ENCODE measurements at places on chromosomes 16 and 17.

DNA sequence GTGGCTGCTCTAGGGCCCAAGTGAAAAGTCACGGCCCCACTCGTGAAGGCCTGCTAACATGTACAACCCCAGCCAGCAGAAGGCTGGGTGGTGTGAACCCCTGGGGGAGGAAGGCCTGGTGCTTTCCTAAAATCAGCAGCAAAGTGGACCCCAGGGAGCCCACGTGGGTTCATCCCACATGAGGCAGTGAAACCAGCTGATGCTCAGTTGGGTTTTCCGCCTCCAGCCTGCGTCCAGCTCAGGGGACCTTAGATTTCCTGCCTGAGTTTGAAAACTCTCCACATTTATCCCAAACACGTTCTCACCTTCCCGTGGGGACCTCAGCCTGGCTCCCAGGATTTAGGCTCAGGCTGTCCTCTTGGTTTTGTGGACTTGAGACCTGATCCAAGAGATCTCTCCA, 85.8 kb downstream of the SOCS1 start:
- DNase-seq: no peak

- no peak for DNase-seq
Observed at GRCh38 chr16:14011846-14012245, 59.3 kb upstream of the MRTFB start.

DNA sequence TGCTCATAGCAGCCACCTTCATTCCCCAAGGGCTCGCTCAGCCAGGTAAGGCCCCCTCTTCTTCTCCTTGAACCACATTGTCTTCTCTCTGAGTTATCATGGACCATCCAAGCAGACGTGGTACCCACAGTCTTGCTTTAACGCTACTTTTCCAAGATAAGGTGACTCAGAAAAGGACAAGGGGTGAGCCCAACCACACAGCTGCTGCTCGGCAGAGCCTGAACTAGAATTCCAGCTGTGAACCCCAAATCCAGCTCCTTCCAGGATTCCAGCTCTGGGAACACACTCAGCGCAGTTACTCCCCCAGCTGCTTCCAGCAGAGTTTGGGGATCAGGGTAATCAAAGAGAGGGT, 272 bp downstream of the CCL2 start:
- no peak for DNase-seq

DNA sequence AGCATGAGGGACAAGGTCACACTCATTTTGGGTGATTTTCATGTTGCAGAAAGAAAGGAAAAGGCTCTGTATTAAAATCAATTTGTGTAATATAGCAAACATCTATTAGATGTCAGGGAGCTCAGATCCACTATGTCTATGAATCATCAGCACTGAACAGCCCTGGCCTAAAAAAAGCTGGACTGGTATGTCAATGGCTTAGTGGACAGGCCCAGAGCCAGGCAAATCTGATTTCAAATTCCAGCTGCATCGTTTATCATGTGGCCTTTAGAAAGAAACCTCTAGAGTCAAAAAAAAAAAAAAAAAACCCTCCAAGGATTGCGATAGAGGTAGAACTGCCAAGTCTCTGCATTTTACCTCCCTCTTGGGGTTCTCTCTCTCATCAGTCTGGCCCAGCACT, 5.4 kb downstream of the GAS7 start:
- DNase-seq: no peak

DNA sequence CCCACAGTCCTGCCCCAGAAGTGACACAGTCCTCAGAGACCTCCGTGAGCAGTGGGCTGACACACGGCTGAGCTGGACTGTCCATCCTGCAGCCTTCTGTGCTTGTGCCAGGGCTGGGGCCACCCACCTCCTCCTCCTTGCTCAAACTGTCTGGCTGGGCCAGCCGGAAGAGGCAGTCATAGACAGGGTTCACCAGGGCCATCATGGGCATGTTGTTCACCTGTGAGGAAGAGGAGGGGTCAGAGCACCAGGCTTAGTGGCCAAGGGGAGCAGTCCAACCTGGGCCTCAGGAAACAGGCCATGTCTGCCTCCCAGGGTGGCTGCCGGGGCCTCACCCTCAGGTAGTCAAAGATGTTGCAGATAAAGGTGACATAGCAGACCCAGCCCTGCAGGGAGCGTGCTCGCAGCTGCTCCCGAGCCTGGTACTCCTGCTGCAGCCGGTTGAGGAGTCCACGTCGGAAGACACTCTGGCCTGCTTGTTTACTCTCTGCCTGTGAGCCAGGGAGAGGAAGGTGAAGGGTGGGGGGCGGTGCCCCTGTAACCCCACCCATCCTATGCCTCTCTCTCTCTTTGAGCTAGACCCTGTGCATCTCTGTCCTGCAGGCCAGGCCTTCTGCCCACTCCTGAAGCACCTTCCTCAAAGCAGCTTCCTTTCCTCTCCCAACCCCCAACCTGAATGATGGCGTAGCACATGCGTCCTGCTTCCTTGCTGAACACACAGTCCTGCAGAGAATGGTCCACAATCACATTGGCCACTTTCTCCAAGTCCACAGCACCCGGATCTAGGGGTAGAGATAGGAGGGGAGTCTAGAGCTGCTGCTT, 3.4 kb downstream of the MIF4GD start:
- DNase-seq: no peak

GRCh38 chr17:16304830-16305229, 48.4 kb downstream of the CENPV start:
- DNase-seq: no peak

DNA sequence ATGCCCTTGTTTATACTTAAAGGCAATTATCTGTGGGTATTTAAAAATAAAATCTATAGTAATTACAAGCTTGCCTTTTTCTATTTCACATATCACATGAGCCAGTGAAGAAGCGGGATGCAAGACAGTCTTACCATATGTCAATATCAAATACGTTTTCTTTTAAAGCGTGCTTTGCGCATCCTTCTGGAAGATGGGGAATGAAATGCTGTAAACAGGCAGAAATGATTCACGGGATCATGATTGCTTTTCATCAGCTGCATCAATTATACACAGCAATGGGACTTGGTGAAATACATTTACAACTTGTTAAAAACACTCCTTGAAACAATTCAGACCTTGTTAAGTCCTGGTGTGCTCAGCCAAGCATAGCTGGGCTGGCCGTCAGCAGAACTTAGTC, 72.5 kb downstream of the WSCD1 start:
- DNase-seq: no peak

- no peak for DNase-seq
Observed at GRCh38 chr17:68346448-68346847, 55.2 kb downstream of the ARSG start.

- no peak for DNase-seq
Observed at GRCh38 chr17:57752031-57752905, 7.2 kb upstream of the CCDC182 start.

DNA sequence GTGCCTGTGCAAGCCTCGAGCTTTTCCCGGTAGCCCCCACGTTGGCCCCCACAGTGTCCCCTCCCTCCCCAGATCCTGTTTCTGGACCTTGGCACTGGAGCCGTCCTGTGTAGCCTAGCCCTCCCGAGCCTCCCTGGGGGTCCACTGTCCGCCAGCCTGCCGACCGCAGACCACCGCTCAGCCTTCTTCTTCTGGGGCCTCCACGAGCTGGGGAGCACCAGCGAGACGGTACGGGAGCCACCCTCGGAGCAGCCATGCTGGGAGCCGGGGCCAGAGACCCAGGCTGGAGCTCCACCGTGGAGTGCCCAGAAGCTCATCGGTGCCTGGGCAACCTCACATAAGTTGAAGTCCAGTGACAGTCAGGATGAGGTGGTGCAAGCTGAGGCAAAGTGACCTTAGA, 11.8 kb downstream of the RGS11 start:
- no peak for DNase-seq

GRCh38 chr16:50763211-50763610, 21.3 kb downstream of the CYLD start:
- no peak for DNase-seq
